ENCODE measurements at places on chromosomes 11 and 22.

DNA sequence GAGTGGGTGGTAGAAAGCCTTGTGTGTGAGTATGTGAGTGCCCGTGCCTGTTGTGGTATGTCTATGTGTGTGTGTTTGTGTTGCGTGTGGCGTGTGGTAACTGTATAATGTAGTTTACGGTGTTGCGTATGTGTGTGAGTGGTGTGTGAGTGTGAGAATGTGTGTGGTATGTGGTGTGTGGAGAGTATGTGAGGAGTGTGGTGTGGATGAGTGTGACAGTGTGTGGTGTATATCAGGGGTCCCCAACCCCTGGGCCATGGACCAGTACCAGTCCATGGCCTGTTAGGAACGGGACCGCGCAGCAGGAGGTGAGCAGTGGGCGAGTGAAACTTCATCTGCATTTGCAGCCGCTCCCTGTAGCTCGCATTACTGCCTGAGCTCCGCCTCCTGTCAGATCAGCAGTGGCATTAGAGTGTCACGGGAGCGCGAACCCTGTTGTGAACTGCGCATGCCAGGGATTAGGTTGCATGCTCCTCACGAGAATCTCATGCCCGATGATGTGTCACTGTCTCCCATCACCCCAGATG lies 5.7 kb downstream of the UPK3A start:
- no peak for DNase-seq

DNA sequence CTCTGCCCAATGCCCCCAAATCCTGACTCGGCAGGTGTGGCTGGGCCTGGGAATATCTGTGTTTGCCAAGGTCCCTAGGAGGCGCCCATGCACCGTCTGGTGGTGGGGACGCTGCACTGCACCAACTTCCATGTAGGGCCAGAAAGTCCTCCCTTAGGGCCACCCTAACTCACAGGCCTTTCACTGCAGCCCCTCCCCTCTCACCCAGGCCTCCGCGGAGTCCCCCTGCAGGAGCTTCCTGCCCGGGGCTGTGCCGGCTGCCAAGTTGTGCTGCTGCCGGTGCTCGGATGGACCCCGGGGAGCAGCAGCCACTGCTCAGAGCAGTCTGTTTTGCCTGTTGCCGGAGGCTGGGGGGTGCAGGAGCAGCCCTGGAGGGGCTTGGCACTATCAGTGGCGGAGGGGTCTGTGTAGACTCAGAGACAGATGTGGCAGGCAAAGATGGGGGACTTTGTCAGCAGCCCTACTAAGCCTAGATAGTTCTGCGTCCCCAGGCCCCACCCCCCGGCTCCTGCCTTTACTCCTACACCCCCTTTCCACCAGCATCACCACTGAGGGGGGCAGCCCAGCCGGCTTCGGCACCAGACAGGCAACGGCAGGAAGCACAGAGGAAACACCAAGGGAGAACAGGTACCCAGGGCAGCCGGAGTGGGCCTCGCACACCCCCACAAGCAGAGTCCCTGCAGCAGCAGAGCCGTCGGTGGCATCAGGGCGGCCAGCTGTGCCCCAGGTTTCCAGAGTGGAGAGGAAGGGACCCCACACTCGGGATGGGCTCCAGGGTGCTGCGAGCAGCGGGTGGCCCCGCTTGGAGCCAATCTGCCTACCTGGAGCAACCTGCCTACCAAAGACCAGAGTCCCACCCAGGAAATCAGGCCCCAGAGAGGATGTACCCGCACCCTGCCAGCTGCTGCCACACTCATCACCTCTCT lies 124.3 kb downstream of the TRIM29 start:
- peak; percentile 44 for DNase-seq

DNA sequence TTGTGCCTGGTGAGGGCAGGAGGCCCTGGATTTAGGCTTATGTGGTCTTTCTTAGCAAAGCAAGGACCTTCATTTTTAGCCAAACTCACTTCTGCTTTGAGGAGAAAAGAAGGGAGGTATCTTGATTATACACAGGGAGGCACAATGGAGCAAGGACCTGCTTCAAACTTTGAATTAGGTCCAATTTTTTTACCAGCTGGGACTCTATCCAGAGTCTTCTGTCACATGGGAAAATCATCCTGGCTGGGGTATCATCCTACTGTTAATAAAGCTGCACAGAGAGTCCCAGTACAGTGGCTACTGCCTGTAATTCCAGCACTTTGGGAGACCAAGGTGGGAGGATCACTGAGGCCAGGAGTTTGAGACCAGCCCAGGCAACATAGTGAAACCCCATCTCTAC lies 87.8 kb downstream of the CWC15 start:
- DNase-seq: no peak

GRCh38 chr22:38315823-38316363 lies 1.3 kb downstream of the CSNK1E start:
- peak; percentile 37 for DNase-seq

DNA sequence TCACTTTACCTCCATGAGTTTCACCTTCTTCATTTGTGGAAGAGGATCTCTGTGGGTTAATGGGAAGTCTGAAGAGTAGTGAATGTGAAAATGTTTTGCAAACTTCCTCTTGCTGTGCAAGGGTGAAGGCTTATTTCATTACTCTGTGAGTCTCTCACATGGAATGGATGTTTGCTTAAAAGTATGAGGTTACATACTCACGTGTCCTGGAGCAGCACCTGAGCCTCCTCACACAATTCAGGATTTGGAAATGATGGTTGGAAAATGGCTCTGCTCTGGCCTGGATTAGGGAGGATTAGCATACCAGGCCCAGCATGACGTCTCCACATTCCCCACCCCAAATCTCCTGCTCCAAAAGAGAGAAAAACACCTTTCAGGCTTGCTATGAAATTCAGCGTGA lies 4.8 kb downstream of the GRAMD1B start:
- DNase-seq: no peak

Data from hematopoietic multipotent progenitor cell treated with erythropoietin and hydrocortisone succinate and interleukin-3 and kit ligand, for 8 days (in vitro differentiated cells).